ENCODE measurements at places on chromosomes 16 and 17.

DNA sequence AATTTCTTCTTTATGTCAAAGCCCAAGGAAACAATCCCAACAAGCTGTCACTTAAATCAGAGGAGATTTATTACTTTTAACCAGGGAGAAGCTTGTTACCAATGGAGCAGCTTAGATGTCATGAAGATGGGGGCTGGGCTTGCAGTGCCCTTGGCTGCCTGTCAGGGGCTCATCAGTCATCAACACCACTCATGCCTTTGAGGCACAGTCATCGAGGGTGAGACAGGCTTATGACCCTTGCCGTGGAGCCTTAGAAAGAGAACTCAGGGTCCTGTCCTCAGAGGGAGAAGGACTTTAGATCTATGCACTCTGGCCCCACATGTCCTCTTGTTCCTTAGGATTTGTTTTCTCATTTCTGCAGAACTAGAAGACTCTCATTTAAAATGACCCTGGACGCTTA lies 318.3 kb downstream of the CBLN1 start:
- no peak for DNase-seq

DNA sequence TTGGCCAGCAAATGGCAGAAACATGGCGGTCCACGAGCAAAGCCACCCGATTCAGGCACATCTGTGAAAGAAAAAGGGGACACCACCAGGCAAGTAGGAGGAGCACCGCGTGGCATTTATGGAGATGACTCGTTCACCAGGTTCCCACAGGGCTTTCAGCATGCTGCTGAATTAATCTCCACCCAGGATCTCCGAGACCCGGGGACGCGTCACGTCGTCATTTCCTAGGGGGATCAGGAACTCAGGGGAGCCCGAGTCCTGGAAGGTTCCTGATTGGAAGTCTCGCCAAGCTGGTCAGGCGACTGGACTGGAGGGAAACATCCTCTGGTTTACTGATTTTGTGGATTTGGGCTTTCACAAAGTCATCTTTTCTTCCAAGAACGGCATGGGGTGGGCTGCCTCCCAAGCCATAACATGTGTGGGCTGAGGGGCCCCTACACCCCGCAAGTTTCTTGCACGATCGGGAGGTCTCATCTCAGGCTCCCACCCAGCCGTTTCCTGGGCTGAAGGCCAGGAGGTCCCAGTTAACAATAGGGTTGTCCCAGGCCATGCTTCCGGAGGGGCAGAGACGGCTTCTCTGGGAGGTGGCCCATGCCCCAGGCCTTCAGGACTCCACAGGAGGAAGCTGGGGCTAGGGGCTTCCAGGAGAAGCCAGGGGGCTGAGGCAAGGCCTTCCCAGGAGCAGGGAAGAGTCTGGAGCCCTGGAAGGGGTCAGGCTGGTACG lies 645 bp downstream of the DNAH17 start:
- no peak for DNase-seq

DNA sequence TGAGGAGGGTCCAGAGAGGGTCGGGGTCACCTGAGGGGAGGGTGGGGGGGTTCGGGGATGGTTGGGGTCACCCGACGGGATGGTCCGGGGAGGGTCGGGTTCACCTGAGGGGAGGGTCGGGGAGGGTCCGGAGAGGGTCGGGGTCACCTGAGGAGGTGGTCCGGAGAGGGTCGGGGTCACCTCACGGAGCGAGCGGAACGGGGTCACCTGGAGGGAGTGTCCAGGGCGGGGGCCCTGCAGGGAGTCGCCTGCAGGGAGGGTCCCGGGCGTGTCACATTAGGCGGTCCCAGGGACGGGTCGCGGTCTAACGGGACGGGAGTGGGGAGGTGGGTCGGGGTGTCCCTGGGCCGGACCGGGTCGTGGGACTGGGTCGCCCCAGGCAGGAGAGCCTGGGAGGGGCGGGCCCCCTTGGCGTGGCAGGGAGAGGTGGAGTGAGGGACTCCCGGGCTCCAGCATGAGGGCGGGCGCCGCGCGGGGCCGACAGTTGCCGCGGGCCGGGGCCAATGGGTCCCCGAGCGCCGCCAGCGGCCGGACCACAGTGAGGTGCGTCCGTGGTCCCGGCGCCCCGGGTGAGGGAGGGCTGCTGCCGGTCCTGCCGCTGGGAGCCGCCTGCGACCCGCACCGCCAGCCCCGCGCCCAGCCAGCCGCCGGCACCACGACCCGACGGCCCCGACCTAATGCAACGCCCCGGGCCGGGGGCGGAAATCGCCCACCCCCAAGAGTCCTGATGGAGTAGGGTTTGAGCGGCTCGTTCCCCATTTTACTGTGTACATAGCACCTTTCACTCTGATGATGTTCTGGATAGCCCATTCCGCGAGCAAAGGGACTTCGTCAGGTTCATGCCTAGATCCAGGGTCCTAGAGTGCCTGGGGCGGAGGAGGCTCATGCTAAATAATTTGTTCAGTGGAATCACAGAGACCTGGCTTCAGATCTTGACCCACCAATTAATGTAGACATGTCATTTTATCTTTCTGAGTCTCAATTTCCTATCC lies 1.2 kb upstream of the ABCA3 start:
- peak; percentile 21 for DNase-seq

GRCh38 chr17:44360826-44361225 lies 2.8 kb downstream of the FAM171A2 start:
- DNase-seq, result no peak

DNA sequence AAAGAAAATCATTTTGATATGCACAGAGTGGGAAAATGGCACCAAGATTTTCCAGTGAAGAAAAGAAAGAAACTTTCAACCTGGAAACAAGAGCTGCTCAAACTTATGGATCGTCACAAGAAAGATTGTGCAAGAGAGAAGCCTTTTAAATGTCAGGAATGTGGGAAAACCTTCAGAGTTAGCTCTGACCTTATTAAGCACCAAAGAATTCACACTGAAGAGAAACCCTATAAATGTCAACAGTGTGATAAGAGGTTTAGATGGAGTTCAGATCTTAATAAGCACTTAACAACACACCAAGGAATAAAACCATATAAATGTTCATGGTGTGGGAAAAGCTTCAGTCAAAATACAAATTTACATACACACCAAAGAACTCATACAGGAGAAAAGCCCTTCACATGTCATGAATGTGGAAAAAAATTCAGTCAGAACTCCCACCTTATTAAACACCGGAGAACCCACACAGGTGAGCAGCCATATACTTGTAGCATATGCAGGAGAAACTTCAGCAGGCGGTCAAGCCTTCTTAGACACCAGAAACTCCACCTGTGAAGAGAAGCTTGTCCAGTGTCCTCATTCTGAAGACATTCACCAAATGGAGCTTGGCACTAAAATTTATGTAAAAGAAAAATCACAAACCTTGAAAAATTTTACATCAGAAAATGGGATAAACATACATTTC lies 12.2 kb downstream of the ZNF75A start:
- DNase-seq, result no peak

DNA sequence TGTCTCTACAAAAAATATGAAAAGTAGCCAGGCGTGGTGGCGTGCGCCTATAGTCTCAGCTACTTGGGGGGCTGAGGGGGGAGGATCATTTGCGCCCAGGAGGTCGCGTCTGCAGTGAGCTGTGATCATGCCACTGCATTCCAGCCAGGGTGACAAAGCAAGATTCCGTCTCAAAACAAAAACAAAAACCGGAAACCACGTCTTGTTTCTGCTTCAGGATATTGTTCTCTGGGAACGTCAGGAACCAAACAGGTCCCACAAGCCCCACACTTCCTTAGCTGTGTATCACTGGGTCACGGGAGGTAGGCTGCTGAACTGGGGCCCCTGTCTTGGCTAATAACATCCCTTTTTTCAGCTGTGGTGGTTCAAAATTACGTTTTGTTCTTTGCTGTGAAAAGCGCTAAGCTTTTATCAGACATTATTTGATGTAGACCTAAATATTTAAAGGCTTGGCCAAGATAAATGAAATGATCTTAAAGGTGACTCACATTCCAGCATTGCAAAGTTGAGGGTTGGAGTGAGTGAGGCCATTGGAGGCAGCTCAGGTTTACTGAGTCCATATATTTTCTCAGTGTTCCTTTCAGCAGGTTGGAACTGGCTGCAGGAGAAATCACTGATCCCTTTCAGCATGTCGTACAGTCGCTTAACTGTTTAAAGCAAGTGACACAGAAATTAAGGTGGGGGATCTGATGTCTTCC lies 16.4 kb upstream of the SEC14L1 start:
- no peak for DNase-seq

DNA sequence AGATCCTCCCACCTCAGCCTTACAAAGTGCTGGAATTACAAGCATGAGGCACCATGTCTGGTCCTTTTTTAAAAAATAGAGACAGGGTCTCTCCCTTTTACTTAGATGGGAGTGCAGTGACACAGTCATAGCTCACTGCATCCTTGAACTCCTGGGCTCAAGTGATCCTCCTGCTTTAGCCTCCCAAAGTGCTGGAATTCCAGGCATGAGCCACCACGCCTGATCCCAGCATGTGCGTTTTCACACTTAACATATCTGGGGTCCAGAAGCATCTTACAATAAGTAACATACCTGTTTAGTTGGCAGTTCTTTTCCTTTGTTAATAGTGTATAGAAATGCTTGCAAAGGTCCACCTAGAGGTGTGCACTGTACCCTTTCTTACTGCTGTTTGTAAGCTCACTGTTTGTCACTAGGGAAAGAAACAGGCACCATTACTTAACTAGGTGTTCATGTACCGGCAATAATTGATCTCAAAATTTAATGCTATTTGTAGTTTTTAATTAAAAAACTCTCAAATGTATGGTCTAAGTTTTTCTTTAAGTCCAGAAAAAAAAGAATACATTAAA lies 221.7 kb downstream of the RPTOR start:
- DNase-seq, result no peak

- peak; percentile 42 for DNase-seq
These were observed 79.2 kb upstream of the LGALS9 start for GRCh38 chr17:27551701-27552248.

GRCh38 chr17:6670571-6670970 lies 19.0 kb downstream of the C17orf100 start:
- DNase-seq, result no peak
